ENCODE measurements at places on chromosomes 3 and 15.

- DNase-seq = no peak
These were observed 1043.6 kb downstream of the DIPK2A start for GRCh38 chr3:145015253-145015652.

GRCh38 chr15:74549816-74550215, 8.8 kb downstream of the ARID3B start:
- DNase-seq = no peak

DNA sequence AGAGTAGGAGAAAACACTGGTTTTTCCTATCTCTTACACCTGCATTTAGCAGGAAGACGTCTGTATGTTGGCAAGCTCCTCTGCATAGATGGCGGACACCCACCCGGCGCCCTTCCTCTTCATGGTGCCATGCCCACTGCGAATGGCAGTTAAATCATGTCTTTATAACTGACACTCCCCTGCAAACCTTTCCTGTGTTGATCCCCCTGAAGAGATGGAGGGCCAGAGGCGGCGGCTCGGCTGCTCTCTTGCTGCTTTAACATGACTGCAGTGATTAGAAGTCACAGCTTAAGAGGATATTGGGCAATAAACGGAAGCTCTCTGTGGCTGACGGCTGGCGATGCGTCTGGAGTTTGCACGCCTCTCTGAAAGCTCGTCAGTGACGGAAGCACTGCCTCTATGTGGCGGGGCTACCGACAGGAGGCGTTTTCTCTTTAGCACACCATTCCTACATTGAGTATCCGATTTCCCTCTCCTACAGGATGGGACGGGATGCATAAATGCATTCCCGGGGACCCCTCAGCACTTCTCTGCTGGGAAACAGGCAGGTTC, 25.5 kb upstream of the SNRPA1 start:
- DNase-seq = peak; percentile 76

DNA sequence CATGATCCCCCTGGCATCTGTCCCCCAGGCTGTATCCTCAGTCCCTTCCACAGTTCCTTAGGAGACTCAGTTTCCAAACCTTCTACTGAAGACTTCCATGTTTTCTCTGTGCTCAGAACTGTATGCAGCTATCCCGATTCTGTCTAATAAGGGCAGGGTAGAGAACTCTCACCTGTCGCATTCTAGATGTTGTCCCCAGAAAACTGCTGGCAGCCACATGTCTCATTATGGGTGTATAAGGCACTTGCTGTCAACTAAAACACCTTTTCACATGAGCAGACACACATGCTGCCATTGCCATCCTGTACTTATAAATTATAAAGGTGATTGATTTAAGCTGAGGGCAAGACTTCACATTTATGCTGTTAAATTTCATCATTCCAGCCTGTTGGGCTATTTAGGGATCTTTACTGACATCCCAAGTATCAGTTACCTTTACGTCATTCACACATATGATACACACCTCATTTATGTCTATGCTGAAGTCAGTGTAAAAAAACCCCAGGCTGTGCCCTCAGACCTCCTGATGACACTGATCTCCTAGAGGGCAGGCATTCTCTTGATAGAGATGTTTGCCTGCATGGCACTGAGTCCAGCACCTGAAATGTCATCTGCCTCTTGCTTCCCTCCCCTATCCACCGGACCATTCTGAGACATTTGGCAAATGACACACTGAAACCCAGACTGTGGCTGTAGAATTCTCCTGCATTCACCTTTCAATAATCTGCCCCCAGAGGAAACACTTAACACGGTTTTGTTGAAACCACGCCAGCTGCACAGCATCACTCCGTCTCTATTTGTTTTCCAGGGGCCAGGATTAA, 35.8 kb downstream of the BTD start:
- no peak for DNase-seq

GRCh38 chr15:74124759-74125158, 5.6 kb upstream of the ISLR2 start:
- no peak for DNase-seq

DNA sequence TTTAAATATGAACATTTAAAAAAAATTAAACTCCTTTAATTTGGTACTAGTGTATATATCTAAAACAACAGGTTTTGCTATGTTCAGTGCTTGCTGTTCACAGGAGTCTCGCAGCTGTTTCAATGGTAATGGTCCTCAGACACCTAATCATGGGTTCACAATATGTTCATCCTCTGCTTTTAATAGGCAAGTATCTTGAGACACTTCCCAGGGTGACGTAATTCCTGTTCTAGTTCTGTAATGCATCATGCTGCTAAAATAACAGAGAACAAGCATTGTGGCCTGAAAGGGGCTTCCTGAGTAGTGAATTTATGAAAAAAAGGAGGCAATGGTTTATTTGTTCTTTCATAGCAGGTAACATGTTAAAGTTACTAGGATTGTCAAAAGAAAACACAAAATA, 625.2 kb upstream of the GBE1 start:
- DNase-seq = no peak

DNA sequence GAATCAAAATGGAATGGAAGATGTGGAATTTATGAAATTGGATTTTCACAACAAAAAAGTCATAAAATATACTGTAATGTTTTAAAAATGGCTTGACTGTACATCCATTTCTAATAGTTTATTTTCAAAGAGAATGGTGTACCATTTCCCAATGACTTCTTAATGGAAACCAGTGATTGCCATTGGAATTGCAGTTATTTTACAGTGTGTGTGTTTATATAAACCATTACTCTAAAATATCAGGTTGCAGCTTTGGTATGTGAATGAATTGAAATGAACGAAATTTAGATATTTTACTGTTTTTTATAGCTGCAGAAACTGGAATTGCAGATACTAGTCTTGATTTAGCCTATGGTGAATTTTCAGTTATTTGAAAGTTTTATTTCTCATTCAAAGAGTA, 165.6 kb downstream of the UBE2E2 start:
- no peak for DNase-seq

DNA sequence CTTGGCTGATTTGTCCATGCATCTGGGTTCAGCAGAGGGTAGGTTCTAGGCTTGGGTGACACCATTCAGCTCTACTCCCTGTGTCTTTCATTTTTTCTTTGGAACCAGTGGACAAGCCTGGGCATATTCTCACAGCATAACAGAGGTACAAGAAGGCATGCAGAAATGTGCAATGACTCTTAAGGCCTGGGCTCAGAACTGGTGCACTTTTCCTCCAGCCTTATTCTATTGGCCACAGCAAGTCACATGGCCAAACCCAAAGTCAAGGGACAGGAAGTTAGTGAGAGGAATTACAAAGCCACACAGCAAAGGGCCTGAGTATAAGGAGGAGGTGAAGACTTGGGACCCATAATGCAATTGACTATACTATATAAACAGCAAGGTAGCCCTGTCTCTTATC, 200.9 kb upstream of the CTDSPL start:
- DNase-seq = no peak

DNA sequence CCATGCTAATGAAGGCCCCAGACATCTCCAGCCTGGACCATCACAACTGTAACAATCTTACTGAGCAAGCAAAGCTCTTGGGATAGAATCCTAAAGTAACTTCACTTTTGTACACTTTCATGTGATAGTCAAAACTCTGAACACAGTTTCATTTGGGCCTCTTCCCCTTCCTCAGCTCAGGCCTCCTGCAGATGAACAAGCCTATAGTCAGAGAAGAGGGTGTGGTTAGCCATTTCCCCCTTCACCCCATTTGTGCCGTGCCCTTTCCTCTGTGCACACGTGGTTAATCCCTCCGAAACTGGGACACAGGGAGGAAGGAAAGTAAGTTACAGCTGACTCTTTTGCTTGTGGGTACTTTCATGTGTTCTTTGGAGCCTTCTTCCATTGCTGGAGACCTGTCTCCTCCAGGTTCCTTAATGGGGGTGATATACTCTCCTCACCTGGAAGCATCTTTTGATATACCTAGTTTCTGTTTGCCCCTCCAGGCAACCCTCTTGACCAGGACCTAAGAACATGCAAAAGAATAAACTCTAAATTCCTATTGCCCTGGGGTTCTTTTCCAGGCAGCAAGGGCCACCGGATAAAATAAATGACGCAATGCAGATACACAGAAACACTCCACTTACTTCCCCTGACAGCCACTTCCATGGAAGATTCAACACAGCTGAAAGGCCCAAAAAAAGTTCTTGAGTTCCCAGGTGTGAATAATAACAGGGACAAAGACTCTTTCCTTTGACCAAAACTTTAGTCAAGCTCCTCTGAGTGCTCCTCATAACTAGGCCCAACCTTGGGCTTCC, 29.6 kb upstream of the CSTA start:
- DNase-seq = no peak

GRCh38 chr15:33113666-33114373, 80.7 kb downstream of the FMN1 start:
- no peak for DNase-seq

GRCh38 chr3:171249245-171249644, 211.0 kb downstream of the TNIK start:
- no peak for DNase-seq

Measured in foreskin melanocyte (primary cell).